G401 (cell line): ENCODE measurements at places on chromosomes 3 and 15. TPM values are rescaled to one million over a fixed set of nuclear protein-coding genes. Genes with fewer than 3 reads are reported as not detected.

Gene PP2D1
- not detected in 2 replicates for total RNA-seq

GRCh38 chr15:63491979-63492378 is 12.4 kb upstream of the USP3 start:
- no peak for DNase-seq

Gene POPDC2
- total RNA-seq: 0.06 TPM in 1 of 2 replicates, not detected in the other

GRCh38 chr3:69326855-69327300 is 59.0 kb downstream of the FRMD4B start:
- no peak for DNase-seq

- no peak for DNase-seq
These were observed 2.0 kb downstream of the GLDN start for GRCh38 chr15:51343466-51343865.

DNA sequence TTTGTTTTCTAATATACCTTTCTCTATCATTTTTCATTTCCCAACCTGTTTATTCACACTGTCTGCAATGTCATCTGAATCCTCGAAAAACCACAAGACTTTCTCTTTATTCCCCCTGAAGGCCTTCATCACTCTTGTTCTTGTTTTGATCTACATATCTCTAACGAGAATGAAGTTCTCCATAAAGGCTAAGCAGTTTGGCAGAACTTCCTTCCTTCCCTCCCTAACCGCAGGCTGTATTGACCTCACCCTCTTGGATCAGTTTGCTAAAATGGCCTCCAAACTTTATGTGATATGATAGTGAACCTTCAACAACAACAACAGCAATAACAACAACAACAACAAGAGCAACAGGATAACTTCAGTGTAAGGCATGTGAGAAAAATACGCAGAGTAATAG is 392.8 kb downstream of the TIGIT start:
- DNase-seq: no peak

- no peak for DNase-seq
These were observed 3.2 kb upstream of the MME start for GRCh38 chr3:155076888-155077287.

DNA sequence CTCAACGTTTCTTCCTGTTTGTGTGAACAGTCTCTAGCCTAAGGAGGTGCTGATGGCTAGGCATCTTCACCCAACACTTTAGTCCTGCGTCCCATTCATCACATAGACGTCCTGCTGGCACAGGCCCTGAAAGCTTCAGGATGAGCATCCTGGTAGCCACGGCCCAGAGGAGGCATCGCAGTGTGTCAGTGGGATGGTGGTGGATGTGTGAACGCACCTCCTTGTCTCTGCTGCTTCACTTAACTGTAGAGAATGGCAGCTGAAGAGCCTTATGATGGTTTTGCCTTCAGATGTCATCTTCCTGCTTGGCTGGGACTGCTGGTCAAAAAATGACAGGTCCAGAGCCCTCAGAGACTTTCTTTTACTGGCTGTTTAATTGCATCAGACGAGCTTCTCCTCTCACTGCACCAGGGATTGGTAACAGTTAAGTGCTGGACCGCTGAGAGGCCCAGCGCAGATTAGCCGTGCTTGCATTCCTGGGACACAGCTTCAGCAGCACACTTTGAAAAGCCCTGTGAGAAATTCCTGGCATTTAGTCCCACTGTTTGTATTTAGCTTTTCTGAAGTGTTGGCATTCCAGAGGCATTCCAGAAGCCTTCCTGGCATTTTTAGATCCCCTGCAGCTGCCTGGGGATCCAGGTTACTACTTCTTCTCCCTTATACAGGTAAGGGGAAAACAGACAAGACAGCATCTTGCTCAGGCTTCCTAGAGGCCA is 132.4 kb upstream of the PLXNA1 start:
- peak; percentile 39 for DNase-seq

Gene SLC9C1
- total RNA-seq: not detected in 2 replicates

Gene ITPR1
- total RNA-seq: 9.9 and 10.2 TPM in 2 replicates

DNA sequence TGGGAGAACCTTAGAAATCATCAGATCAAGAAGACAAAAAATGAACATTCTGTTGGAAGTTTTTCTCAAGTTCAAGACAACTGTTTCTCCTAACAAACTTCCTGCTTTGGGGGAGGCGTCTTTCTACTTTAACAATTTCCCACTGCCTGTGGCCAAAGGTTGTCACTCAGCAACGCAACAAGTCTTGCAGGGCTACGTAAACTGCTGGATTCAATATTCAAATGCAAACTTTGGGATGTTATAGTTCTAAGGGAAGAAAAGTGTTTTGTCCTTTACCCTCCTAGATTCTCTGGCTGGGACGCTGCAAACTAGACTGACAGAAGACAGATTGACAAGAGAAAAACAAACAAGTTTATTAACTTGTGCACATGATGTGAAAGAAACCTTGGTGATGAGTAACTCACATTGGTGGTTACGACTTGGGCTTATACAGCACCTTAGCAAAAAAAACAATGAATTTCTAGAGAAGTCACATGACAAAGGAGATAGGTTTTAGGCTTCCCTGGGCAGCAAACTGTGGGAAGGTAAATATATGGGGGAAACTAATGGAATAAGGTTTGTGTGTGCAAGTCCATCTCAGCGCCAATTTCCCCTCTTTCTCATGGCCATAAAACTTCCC is 34.0 kb upstream of the ARPIN start:
- DNase-seq: no peak

- DNase-seq: no peak
These were observed 284.5 kb downstream of the CHL1 start for GRCh38 chr3:481111-481510.

Gene CRBN
- 39.4 and 40.0 TPM in 2 replicates for total RNA-seq

GRCh38 chr3:5144316-5144994 is 22.4 kb downstream of the ARL8B start:
- no peak for DNase-seq

Gene SPG11
- 43.8 and 44.9 TPM in 2 replicates for total RNA-seq

GRCh38 chr3:191141728-191142127 is 57.3 kb upstream of the OSTN start:
- DNase-seq: no peak

DNA sequence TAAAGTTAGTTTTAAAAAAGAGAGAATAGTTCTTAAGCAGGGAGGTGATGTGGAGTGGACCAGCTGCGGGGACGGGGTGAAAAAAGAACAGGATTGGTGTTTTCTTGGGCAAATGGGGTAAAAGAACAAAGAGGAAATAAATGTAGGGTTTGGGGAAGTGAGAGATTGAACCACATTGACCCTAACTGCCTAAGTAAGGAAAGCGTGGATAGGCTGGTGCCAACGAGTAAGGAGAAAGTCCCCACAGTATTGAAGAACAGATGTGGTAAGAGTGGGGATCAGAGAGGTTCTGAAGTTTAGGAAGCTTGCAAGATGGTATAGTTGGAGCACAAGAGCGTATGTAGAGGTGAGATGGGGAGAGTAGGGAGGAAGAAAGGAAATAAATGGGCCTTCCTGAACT is 17.0 kb downstream of the IREB2 start:
- no peak for DNase-seq

- peak; percentile 1 for DNase-seq
These were observed 67.8 kb downstream of the TTC23 start for GRCh38 chr15:99181545-99181971.

DNA sequence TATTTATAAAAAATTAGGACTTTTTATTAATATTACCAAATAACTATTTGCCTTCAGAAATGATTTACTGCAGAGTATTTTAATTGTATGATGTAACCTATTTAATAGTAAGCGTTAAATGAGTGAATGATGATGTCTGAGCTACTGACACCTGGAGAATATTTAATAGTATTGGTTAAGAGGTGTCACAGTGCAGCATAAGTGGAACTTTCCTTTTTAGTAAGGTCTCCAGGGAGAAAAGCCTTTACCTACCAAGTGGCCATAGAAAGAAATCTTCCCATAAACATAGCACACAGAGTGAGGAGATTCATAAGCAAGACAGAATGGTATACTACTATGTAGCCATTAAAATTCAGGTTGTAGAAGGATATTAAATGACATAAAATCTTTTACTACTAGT is 441.7 kb downstream of the TBL1XR1 start:
- DNase-seq: no peak

DNA sequence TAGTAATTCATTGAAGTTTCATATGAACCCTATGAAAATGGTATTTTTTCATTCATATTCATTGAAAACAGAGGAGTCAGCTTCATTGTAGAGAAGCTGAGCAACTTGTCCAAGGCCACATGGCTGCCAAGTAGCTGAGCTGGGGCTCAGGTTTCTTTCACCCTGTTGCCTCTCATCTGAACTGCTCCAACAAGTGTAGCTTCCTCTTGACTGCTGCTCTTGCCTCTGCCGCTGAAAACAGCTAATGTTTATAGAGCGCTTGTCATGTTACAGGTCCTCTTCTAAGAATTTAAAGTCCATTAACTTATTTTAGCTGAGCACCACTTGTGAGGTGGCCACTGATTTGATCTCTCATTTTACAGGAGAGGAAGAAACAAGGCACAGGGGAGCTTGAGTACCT is 81.1 kb downstream of the PDCD6IP start:
- DNase-seq: no peak

DNA sequence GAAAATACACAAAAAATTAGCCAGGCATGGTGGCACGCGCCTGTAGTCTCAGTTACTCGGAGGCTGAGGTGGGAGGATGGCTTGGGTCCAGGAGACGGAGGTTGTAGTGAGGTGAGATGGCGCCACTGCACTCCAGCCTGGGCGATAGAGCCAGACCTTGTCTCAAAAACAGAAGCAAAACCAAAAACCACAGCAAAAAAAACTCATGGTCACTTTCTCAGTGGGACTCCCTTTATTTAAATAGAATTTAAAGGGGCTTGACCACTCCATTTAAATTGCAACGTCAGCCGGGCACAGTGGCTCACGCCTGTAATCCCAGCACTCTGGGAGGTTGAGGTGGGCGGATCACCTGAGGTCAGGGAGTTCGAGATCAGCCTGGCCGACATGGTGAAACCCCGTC is 32.8 kb downstream of the ARHGAP31 start:
- DNase-seq: no peak

Gene TUSC7
- not detected in 2 replicates for total RNA-seq

Gene SH3GL3
- not detected in 2 replicates for total RNA-seq

Gene BCL2A1
- total RNA-seq: not detected in 2 replicates

Gene CELF6
- 0.07 and 0.18 TPM in 2 replicates for total RNA-seq

DNA sequence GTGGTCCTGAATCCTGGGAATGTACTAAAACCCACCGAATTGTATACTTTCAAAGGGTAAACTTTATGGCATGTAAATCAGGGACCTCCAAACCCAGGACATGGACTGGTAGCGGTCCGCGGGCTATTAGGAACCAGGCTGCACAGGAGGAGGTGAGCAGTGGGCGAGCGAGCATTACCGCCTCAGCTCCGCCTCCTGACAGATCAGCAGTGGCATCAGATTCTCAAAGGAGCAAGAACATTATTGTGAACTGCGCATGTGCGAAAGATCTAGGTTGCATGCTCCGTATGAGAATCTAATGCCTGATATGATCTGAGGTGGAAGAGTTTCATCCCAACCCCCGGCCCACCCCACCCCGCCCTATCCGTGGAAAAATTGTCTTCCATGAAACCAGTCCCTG is 22.2 kb downstream of the HEG1 start:
- DNase-seq: no peak

Gene CHDH
- 5.6 and 7.9 TPM in 2 replicates for total RNA-seq

Gene ATP13A5
- not detected in 2 replicates for total RNA-seq

GRCh38 chr3:116198087-116198486 is 247.2 kb downstream of the LSAMP start:
- DNase-seq: no peak

Gene RETNLB
- total RNA-seq: not detected in 2 replicates

Gene ZNF860
- total RNA-seq: 4.1 and 8.1 TPM in 2 replicates

- no peak for DNase-seq
These were observed 86.5 kb downstream of the MB21D2 start for GRCh38 chr3:192831111-192831644.

DNA sequence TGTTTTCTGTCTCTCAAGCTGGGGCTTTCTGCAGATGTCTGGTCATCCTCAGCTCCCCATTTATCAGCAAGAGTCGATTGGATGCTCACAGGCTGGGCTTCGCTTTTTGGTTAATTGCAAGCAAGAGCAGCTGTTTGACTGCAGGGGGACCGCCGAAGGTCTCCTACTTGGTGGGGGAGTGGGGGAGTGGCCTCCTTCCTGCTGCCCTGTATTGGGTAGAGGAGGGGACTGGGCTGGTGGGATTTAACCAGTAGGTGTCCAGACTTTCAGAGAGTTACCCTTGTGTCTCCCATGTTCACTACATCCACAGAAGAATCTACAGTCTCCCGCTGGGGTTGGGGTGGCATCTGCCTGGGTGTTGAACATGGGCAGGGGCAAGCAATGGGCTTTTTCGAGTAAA is 78.7 kb downstream of the PLXNA1 start:
- no peak for DNase-seq

- no peak for DNase-seq
These were observed 84.1 kb upstream of the PRR23C start for GRCh38 chr3:139128803-139129202.
